AG04450 (cell line): ENCODE measurements at places on chromosomes 16 and 17.

DNA sequence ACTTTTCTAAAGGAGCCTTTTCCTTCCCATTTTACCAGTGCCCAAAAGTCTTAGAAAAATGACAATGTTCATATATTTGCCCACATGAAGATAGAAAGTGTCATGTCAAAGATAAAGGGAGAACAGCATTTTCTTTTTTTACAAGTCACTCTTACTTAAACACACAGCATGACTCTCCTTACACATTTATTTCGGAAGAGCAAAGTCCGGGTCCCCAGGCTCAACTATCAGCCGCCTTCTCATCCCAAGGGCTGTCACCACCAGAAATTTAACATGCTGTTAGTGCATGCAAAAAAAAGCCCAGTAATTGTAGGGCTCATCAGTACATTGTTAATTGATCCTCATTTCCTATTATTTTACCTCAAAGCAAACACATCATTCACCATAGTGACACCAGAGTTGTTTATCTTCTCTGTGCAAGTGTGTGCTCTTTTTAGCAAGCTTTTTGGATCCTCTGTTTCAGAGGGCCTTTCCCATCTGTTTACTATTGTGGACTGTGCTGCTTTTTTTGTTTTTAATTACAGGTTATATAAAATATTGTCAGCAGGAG lies 560.3 kb downstream of the WWOX start:
- no peak for DNase-seq

GRCh38 chr17:17963066-17963465 lies 9.1 kb downstream of the TOM1L2 start:
- no peak for DNase-seq

GRCh38 chr17:77746896-77747554 lies 211.5 kb upstream of the TNRC6C start:
- DNase-seq = no peak

- DNase-seq = no peak
Observed at GRCh38 chr16:29696881-29697331, 17.9 kb downstream of the QPRT start.

- no peak for DNase-seq
Observed at GRCh38 chr16:89046491-89046890, 47.2 kb upstream of the ACSF3 start.

DNA sequence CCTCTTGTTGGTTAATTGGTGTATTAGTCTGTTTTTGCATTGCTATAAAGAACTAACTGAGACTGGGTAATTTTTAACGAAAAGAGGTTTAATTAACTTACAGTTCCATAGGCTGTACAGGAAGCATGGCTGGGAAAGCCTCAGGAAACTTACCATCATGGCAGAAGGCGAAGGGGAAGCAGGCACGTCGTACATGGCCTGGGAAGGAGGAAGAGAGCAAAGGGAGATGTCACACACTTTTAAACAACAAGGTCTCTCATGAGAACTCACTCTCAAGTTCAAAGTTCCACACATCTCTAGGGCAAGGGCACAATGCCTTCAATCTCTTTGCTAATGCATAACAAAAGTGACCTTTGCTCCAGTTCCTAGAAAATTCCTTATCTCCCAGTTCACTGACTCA lies 125.0 kb upstream of the IRX5 start:
- no peak for DNase-seq

DNA sequence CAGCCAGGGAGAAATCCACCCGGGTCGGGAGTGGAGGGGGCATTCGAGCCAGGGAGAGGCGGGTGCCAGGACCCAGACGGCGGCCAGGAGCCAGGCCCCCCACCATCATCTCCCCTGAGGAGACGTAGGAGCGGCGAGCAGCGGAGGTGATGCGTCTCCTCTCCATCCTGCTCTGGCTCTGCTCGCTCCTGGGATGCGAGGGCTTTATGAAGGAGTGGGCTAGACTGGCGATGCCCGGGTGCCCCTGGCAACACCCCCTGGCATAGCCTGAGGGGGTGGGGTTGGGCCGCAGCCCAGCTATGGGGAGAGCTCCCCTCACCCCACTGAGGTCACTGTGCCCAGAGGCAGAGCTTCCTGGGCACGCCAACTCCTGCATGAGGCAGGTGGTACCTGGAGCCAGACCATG lies at the start of gene GFAP:
GFAP (minus strand) TSS at position 180 of the 406 bp plus-strand sequence; CDS start at position 166, 14 bp downstream.
- DNase-seq = no peak

- DNase-seq = peak; percentile 60
Observed at GRCh38 chr16:75080205-75081029, 36.2 kb downstream of the LDHD start.

DNA sequence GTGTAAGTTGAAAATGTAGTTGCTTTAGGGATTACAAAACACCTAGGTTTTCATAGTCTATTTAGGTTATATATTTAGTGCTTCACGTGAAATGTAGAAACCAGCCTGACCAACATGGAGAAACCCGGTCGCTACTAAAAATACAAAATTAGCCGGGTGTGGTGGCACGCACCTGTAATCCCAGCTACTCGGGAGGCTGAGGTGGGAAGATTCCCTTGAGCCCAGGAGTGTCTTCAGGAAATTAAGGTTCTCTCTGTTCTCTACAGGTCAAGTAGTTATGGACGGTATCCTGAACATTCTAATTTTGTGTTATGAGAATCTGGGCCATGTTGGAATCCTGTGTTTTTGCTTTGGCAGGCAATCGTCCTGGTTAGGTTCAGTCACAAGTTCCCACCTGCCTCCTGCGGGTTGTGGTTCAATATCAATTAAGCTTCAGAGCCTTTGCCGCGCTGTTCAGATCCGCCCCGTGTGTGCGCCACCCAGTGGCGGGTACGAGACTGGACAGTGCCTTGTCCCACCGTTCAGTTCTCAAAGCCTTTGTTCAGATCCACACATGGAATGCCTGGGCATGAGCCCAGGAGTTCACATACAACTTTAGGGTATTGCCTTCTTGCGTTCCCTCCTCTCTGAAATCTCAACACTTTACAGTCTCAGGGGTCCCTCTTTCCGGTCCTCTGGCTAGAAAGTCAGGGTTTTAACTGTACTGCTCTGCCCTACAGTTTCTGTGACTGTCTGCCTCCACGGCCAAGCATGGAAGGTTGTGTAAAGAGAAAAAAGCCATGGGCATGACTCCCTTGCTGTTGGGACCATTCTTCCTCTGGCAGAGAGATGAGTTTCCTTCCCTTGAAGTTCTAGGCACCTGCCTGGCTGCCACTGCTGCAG lies 41.7 kb downstream of the HEATR6 start:
- DNase-seq = peak; percentile 37

DNA sequence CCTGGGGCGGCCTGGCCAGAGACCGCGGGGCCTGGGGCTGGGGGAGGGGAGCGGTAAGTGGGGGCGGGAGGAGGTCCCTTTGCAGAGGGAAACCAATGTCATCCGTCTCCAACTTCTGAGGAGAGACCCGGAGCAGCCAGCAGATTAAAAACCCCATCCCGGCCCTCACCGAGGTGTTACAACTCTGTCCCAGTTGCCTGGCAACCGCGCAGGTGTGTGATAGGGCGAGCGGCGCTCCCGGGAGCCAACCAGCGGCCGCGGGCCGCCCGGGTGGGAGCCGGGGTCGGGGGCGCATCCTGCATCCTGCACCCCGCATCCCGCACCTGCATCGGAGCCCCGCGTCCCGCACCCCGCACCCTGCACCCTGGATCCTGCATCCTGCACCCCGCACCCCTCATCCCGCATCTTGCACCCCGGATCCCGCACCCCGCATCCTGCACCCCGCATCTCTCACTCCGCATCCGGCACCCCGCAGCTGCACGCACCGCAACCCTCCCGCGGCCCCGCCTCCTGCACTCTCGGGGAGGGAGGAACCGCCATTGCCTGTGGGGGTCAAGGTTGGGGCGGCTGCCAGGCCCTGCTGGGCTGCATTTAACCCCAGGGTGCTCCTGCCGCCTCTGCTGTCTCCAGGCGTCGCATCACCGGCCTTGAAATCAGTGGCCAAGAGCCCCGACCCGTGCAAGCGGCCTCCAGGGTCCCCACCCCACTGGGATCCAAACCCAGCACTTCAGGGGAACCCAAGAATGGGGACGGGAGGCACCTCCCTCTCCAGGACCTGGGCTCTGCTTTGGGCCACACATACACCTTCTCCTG lies 47.3 kb downstream of the RTN4RL1 start:
- no peak for DNase-seq

- DNase-seq = peak; percentile 98
Observed at GRCh38 chr17:50210240-50211225, 9.1 kb upstream of the COL1A1 start.

GRCh38 chr16:24975428-24975889 lies 39.7 kb downstream of the ARHGAP17 start:
- no peak for DNase-seq

DNA sequence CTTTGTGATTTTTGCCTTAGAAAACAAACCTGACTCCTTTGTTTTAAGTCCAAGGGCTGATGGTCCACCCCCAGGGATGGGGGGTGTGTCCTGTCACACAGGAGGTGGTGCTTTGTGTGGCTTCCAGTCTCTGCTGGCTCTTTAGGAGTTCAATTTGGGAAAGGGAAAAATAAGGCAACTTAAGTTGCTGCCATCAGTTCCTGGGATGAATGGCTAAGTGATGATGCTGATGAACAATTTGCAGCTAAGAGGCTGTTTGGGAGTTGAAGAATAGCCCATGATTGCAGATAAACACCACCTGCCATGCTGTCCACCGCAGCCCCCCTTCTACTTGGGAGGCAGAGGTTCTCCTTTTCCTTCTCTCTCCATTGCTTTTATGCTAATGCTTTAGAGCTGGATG lies 40.2 kb downstream of the ARL4D start:
- DNase-seq = no peak

GRCh38 chr16:368388-369158 lies 1.8 kb downstream of the MRPL28 start:
- DNase-seq = no peak

GRCh38 chr16:11201498-11202259 lies 54.3 kb downstream of the SOCS1 start:
- DNase-seq = peak; percentile 59

DNA sequence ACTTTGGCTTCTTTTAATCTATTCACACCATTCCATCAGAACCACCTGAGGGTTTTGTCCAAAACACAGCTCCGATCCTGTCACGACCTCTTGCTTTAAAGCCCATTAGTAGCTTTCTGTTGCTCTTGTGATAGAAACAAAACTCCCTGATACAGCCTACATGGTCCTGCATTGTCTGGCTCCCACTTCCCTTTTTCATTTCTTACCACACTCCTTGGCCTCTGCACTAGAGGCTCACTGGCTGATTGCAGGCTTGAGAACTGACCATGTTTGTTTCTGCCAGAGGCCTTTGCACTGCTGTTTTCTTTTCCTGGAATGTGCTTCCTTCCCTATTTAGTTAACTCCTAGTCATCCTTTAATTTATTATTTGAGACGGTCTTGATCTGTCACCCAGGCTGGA lies 23.7 kb downstream of the IST1 start:
- no peak for DNase-seq

DNA sequence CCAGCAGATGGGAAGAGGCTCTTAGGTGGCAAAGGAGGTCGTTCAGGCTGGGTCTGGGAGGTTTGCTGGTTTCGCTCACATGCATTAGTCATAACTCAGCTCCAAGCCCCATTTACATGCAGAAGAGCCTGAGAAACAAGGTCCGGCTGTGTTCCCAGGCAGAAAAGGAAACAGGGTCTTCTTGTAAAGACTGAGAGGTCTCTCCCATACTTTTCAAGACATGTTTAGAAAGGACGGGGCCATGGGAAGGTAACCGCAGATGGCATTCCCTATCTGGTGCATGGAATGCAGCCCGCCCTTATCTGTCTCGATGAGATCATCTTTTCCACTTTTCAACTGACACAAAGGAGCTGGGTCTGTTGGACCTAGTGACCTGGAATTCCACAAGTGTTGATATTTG lies 389.0 kb upstream of the CDH11 start:
- no peak for DNase-seq

DNA sequence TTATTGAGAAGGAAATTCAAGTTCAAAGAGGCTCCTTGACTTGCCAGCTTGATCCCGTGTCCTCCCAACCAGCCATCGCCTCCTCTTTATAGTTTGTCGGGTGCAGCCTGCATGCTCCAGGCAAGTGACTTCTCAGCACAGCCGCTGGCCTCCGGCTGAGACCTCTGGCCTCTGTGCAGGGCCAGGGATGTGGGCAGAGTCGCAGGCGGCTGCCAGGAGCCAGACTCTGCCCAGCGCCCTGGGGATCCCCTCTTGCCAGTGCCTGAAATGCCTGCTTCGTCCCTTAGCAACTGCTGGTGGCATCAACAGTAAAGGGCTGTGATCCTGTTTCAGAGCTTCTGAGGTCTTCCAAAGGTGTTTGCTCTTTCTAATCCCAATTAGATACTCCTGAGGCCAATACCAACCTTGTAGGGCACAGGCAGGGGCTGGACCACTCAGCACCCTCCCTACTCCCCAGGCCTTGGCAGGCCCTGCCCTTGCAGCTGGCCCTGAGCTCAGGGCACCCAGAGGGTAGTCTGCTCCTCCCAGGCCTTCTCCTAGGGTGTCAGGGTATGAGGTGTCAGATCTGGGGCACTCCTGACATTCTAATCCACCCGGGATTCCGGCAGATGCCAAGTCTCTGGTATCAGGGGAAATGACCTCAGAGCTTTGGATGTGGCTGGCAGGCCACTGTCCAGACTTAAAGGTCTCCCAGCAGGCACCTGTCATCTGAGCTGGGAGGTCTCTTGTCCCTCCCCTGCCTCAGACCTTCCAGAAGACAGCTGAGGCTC lies 68.0 kb upstream of the SIAH1 start:
- DNase-seq = no peak

- no peak for DNase-seq
Observed at GRCh38 chr17:70144260-70144846, 25.0 kb upstream of the KCNJ2 start.

GRCh38 chr16:25709213-25709612 lies 17.5 kb downstream of the HS3ST4 start:
- no peak for DNase-seq

GRCh38 chr16:1992704-1993317 lies 3.0 kb downstream of the SYNGR3 start:
- no peak for DNase-seq

DNA sequence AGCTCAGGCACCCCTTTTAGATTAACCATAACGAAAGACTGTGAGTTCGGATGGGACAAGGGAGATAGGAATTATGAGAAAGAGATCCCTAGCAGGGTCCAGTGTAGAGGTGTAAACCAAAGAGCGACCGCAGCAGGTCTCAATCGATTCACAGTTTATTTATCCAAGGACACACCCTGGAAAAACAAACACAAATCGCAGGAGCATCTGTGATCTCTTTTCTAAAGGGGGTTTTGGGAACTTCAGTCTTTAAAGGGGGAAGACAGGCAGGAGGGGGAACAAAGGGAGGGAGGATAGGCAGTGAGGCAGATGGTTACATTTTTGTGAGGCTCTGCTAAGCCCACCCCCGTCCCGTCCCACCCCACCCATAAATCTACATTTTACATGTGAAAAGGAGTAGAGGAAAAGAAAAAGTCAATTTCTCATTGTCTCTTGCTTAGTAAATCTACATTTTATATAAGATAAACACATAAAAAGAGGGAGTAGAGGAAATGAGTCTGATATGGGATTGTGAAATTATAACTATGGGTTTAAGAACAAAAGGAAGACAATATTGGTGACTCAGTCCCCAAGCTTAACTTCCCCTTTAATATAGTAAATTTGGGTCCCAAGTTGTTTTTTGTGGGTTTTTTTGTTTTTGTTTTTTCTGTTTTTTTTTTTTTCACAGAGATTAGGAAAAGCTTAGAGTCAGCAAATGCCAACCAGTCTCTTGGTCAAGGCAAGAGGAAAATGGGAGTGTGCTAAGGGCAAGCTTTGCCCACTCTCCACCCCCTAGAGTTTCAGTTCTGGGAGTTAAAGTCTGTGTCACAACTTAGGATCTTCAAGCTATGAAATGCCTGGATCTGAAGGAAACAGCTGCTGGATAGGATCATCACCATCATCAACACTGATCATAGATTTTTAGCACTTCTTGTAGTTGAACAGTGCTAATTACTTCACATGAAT lies 160.9 kb upstream of the CDH5 start:
- no peak for DNase-seq

GRCh38 chr16:75559564-75560372 lies 3.7 kb upstream of the TMEM231 start:
- DNase-seq = no peak

- DNase-seq = no peak
Observed at GRCh38 chr16:70752426-70752825, 48.5 kb downstream of the VAC14 start.
